ENCODE measurements at places on chromosomes 2 and 18.

GRCh38 chr2:216188559-216188850, 79.4 kb downstream of the XRCC5 start:
- DNase-seq, result no peak

- peak; percentile 43 for DNase-seq
Observed at GRCh38 chr2:12456293-12457106, 260.2 kb upstream of the TRIB2 start.

GRCh38 chr2:218022131-218022850, 19.5 kb upstream of the TNS1 start:
- no peak for DNase-seq

GRCh38 chr2:166727095-166727494, 161.2 kb upstream of the XIRP2 start:
- no peak for DNase-seq

GRCh38 chr2:4840791-4841190, 851.4 kb upstream of the SOX11 start:
- DNase-seq, result no peak

- DNase-seq, result no peak
Observed at GRCh38 chr18:13267431-13267873, 48.9 kb downstream of the LDLRAD4 start.

- DNase-seq, result no peak
Observed at GRCh38 chr2:31246184-31246852, 12.4 kb downstream of the EHD3 start.

DNA sequence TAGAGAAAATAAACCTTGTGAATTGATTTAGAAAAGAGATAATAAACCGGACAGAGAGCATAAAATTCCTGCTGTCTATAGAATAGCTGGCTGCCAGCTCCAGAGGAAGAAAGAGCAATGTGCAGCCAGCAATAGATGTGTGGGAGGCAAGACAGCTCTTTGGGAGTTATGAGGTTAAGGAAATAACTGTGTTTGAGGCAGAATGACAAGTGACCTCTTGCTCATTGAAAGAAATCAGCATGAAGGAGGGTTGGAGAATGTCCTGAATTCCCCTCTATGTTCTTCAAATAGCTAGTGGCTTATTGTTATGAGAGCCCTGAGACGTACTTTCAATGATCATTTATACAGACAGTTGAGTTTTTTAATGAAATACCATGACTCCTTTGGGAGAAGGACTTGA, 1009.9 kb upstream of the NXPH2 start:
- no peak for DNase-seq

- DNase-seq, result no peak
Observed at GRCh38 chr18:45335282-45336043, 279.8 kb upstream of the SLC14A2 start.

- DNase-seq, result no peak
Observed at GRCh38 chr18:11857177-11857887, 6.1 kb downstream of the CHMP1B start.

DNA sequence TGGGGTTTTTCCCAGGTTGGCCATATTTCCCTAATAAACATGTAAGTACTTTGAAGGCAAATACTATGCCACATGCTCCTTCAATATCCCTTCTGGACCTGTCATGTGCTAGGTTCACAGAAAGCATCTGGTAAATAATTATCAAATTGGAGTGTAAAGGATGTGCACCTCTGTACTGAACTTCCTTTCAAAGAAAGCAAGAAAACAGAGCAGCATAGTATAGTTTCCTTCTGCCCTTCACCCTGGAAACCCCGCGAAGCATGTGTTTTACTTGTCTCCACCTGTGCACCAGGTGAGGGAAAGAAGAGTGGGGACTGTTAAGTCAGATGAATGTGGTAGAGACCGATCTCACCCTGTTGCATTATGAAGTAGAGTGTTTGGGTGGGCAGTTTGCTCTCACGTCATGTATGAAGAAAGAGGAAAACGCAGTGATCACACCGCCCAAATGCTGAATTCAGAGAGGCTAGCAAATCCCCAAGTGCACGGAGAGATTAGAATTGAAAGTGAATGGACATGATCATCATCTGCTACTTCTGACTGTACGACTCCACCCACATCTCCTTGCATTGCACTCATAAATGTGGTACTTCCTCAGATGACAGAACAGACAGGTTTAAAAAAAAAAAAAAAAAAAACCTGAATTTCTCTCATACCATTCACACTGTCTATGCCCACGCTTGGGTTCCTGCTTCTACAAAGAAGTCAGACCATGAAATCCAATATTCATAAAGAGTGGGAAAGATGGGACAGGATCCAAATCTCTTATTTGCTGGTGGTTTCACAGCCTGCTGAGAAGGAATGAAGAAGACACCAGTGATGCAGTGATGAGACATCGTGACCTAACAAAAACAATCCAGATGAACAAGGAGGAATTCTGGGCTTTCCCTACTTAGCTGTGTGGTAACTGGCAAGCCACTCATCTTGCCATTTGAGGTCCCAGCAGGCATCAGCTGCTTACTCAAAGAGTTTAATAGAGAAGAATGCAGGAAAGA, 448.6 kb downstream of the BCL11A start:
- DNase-seq, result no peak

- DNase-seq, result no peak
Observed at GRCh38 chr2:45011621-45012602, 2.7 kb upstream of the SIX2 start.

DNA sequence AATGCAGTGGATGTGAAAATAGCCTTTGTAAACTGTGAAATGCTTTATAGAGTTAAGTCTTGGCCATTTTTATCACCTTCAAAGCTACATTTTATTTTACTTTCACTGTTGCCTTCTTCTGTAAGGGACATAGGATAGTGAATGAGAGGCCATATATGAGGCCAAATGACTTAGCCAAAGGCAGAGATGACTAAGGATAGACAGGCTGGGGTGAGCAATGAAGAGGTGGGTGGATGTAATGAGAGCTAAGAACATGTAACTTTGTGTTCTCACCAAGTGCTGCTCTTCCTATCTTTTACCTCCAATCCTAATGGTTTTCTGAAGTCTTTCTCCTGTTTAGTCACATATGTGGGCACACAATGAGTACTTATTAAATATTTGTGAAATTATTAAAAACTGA, 101.9 kb downstream of the MBD5 start:
- no peak for DNase-seq

DNA sequence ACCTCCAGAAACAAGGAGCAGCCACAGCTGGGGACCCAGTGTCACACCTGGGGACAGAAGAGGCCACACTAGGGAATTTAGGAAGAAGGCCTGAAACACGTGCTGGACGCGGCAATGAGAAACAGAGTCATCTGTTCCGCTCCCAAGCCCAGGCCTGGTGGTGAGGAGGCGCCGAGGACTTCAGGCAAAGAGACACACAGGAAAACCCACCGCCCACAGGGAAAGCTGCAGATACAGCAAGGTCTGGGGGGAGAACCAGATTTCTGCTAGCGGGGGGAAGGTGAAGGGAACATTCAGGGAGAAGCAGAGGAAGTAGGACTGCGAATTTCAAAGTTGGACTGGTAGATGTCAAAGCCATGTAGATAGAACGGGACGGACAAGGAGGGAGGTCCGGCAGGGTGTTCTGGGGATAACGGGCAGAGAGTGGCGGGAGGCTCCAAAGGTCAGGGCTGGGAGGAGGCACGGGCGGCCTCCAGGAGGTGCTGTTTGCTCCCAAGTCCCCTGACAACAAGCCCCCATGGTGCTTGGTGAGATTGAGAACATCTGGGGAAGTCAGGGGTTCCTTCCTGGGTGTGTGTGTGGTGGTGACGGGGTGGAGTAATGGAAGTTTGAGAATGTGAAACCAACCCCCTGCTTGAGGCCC, 351.7 kb upstream of the MYT1L start:
- no peak for DNase-seq

GRCh38 chr2:196263181-196263747, 91.9 kb upstream of the STK17B start:
- DNase-seq, result no peak

- no peak for DNase-seq
Observed at GRCh38 chr18:30457156-30457555, 585.4 kb downstream of the DSC3 start.

DNA sequence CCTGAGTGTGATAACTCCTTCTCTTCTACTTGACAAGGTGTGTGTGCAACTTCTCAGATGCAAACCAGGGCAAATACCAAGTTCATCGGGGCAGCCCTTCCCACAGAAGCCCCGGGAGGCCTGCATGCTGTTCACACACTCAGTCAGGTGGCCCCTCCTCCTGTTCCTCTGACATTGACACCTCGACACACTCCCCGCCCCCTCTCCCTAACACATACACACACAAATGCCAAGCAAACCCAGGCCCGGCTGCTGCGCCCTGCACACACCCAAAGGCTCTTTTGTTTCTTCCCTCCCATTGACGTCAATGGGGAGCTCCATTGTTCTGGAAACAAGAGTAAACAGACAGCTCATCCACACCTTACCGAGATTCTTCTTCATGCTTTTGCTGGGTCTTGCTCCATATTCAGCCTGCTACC, 1.7 kb upstream of the PER2 start:
- no peak for DNase-seq

GRCh38 chr2:224062481-224063297, 23.6 kb upstream of the SERPINE2 start:
- DNase-seq, result no peak

GRCh38 chr2:67572721-67573435, 175.7 kb downstream of the ETAA1 start:
- DNase-seq, result no peak

GRCh38 chr2:66251573-66251972, 183.4 kb upstream of the MEIS1 start:
- DNase-seq, result no peak

DNA sequence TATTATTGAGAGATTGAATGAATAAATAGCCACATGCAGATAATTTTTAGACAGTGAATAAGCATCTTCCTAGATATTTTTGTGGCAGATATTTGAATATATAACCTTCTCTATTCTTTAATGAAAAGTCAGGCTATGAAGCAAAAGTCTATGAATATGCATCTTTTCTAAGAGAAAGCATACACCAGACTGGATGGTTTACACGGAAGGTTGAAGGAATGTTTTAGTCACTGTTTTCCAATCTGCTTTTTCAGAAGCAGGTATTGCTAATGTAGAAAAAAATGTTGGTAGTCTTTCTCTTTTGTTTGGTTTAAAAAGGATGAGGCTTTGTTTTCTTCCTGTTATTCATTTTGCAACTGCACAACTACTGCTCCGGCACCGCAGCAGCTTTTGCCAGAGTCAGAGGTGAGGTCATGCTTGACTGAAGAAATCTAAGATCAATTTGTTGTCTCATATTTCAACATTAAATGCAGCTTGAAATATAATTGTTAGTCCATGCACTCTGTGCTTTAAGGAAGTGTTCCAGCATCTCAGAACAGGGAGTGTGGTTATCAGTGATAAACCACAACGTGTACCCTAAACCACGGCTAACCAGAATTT, 1540.8 kb upstream of the PIK3C3 start:
- DNase-seq, result no peak

DNA sequence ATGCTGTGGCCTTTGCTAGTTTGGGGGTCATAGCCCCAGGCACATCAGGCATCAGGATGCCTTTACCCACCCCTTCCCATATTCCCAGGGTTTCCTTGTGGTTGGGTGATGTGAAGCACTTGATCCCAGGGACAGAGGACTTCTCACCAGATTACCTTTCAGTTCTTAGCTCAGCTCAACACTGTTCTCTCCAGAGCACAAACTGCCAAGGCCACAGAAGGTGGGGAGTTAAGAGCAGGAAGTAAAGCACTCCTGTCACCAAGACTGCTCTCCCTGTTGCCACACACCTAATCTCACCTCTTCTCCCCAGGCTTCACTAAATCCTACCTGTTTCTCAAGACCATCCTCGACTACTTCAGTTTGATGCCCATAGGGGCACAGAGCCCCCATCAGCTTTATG, 25.9 kb downstream of the FHOD3 start:
- DNase-seq, result no peak

DNA sequence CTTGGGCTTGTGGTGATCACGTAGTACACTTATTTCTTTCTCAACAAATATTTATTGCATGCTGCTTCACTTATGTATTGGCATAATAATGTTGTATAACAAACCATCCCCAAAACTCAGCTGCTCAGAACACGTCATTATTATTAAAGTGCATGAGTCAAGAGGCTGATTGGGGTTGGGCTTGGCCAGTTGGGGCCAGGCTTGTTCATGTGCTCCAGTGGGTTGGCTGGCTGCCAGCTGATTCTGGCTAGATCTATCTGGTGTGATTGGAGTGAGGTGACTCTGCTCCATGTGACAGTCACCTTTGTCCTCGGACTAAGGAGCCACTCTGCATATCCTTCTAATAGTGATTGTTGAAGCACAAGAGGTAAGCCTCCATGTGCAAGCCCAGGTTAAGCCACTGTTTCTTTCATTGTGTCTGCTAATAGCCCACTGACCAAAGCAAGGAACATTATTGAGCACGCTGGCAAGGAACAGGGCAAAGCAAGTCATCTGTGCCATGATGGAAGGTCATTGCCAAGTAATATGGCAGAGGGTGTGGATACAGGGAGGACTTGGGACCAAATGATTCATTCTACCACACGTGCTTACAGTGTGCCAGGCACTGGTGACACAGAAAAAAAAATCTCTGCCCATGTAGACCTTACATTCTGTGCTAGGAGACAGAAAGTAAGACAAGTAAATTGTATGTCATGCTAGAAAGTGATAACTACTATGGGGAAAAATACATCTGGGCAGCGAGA, 63.3 kb upstream of the TMEM182 start:
- DNase-seq, result no peak

GRCh38 chr2:184890311-184890710, 292.0 kb downstream of the ZNF804A start:
- DNase-seq, result no peak

DNA sequence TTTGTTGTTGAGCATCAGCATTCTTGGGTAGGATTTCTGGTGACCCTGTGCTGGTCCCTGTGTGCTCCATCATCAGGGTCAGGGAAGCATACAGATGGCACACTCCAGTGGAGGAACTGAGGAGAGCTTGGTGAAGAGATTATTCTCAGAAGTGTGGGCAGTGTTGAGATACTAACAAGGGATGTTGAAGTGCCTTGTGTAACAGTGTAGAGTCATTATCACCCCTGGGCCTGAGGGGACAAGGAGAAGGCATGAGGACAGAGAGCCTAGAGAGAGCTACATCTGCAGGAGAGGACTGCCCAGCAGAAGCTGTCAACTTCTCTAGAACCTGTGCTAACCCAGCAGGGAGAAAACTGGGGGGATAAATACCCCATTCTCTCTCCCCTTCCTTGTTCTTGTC, 189.0 kb downstream of the PLCL1 start:
- DNase-seq, result no peak

- DNase-seq, result no peak
Observed at GRCh38 chr18:55764386-55764785, 176.4 kb upstream of the TCF4 start.

GRCh38 chr2:159622966-159623365, 6.6 kb upstream of the BAZ2B start:
- DNase-seq, result no peak

- no peak for DNase-seq
Observed at GRCh38 chr2:71995067-71995665, 152.5 kb downstream of the CYP26B1 start.

GRCh38 chr18:31399306-31400032, 22.9 kb downstream of the DSG4 start:
- DNase-seq, result no peak

- no peak for DNase-seq
Observed at GRCh38 chr2:160916300-160916699, 243.9 kb upstream of the TANK start.

Measured in activated CD4-positive, alpha-beta T cell treated with anti-CD3 and anti-CD28 coated beads, Interleukin-2, amount 50 U/mL, for 1 hour (primary cell).